Umbilical cord (tissue), 2 donors: ENCODE measurements at places on chromosomes 11 and 22.

- DNase-seq = no peak
Measured at GRCh38 chr11:94544646-94545263, 1.0 kb downstream of the FUT4 start.

DNA sequence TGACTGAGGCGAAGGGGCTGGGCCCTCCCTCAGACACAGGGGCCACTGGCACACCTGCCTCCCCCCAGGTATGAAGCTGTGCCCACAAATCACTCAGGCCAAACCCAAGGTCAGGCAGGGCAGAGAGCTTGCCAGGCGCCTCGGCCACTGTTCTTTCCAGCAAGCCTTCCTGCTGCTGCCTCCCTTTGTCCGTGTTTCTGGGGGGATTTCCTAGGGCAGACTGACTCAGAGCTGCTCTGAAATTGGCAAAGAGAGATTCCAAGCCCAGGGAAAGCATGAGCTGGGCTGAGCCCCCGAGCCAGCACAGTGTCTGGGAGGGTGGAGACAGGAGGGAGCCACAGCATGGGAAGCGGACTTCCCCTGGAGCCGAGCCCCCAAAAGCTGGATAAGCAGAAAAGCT is 33.2 kb downstream of the PPP2R1B start:
- DNase-seq = peak; percentile 87

GRCh38 chr11:2847561-2847960 is 38.0 kb downstream of the CDKN1C start:
- DNase-seq = no peak

DNA sequence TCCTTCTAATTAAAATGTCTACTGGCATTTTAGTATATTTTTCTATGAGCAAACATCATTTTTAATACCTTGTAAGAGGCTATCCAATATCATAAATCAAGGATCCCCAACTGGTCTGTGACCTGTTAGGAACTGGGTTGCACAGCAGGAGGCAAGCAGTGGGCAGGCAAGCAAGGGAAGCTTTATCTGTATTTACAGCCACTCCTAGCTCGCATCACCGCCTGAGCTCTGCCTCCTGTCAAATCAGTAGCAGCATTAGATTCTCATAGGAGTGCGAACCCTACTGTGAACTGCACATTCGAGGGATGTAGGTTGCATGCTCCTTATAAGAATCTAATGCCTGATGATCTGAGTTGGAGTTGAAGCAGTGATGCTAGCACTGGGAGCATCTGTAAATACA is 70.2 kb upstream of the CREB3L1 start:
- DNase-seq = no peak

DNA sequence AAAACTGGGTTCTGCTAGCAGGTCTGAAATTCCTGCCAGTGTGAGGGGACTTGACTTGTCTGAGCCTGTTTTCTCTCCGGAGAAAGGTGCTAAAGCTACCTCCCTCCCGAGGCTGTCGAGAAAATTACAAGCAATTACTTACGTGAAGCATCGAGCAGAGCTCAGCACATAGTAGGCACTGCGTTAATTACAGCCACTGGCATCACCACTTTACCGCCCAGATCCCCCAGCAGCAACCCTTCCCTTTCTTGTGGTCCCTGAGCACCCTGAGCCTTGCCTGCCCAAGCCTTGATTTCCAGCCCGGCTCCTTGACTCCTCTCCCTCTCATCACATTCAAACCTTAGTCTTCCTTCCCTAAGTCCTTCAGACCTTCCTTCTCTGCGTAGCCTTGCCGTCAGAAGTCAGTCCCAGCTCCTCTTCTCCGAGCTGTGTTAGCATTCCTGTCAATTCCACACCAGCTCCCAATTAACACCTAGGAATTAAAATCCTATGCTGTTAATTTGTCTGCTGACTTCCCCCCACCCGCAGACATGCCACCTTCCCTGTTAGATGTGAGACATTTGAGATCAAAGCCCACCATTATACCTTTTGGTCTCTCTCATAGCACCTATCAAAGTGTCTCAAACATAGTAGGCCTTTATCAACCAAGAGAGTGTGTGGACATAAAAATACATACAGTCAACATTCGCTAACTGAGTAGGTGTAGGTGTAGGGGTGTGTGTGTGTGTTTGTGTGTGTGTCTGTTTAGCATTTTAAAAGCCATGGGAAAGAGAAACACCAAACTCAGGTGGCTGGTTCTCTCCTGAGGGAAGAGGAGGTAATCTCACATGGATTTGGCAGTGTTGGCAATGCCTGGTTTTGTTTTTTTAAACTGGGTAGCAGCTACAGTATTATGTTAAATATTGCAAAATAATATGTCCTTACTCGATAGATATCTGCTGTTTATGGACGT is 2.8 kb upstream of the KCNJ5 start:
- peak; percentile 35 for DNase-seq

DNA sequence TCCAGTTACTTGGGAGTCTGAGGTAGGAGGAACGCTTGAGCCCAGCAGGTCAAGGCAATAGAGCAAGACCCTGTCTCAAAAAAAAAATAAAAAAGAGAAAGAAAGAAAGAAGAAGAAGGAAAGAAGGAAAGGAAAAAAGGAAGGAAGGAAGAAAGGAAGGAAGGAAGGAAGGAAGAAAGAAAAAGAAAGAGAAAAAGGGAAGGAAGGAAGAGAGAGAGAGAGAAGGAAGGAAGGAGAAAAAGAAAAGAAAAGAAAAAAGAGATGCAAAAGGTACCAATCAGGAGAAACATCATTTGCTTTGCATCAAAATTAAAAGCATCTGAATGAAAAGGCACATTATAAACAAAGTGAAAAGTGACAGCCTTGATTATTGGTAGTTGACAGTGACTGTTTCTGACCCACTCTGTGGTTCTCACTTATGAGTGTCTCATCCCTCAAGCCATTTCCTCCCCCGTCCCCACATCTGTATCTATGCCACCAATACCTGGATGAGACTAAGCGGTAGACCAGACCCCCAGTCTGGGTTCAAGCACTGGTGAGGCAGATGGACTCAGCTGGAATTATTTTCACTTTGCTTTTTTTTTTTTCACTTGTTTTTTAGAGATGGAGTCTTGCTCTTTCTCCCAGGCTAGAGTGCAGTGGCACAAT is 33.0 kb upstream of the XBP1 start:
- DNase-seq = no peak

GRCh38 chr11:35223371-35223796 is 84.4 kb downstream of the CD44 start:
- DNase-seq = peak; percentile 65

DNA sequence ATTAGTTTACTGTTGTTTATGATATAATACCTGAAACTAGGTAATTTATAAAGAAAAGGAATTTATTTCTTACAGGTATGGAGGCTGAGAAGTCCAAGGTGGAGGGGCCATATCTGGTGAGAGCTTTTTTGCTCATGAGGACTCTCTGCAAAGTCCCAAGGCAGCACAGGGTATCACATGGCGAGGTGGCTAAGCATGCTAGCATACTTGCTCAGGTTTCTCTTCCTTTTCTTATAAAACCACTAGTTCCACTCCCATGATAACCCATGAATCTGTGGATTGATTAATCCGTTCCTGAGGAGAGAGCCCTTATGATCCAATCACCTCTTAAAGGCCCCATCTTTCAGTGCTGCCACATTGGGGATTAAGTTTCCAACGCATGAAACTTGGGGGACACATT is 82.7 kb downstream of the PHF21A start:
- DNase-seq = no peak

DNA sequence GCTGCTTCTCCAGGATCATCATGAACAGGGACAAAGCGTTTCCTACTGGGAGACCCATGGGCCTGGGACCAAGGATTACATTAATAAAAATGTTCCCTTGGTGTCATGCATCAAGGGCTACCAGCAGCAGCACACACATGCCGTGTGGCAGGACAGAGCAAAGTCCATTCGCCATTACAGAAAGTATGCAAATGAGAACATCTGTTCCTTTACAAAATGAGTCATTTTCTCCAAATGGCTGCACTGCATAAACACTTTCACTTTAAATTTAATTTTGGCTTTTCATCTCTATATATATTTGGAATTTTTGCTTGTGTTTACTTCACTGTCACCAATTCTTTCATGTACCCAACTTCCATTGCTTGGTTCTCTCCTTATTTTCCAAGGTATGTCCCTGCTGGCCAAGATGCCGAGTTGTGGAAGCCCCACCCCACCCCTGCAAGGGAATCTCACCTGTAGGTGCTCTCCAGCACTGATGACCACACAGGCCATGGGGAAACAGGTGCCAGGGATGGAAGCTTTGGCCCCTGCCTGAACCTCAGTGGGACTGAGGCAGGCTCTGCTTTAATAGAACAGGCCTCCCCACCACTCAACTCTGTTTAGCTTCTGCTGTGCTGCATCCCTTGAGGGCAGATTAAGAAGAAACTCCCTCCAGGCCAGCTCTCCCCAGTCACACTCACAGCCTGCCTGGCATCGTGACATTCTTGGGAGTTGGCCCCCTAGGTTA is 15.6 kb upstream of the GNAZ start:
- no peak for DNase-seq

DNA sequence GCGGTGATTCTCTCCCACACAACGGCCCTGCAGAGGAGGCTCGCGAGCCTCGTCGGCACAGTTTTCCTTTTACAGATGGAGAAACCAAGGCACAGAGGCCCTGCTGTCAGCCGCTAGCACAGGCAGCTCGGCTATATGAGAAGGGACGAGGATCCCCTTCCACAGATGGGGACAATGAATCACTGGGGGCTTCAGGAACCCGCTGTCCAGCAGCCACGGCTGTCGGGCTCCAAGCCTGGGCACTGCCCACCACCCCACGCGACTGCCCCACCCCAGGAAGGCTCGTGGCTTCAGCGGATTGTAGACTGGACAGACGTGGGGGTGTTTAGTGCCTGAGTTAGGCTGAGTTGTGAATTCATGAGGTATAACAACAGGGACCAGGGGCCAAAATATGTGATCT is 17.2 kb upstream of the FGF3 start:
- DNase-seq = no peak

DNA sequence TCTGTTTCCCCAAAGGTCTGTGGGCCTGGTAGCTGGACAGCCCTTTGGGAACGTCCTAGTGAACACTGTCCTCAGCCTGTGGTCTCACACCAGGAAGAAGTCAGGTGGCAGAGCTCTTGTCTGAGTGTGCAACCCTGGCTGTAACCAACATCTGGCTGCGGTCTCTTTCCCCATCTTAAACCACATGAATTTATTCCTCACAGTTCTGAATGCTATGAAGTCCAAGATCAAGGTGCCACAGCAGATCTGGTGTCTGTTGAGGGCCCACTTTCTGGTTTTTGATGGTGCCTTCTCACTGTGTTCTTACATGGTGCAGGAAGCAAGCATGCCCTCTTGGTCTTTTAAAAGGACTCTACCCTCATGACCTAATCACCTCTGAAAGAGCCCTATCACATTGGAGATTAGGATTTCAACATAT is 2.7 kb downstream of the UPB1 start:
- no peak for DNase-seq
